ENCODE measurements at places on chromosomes 12 and 14.

DNA sequence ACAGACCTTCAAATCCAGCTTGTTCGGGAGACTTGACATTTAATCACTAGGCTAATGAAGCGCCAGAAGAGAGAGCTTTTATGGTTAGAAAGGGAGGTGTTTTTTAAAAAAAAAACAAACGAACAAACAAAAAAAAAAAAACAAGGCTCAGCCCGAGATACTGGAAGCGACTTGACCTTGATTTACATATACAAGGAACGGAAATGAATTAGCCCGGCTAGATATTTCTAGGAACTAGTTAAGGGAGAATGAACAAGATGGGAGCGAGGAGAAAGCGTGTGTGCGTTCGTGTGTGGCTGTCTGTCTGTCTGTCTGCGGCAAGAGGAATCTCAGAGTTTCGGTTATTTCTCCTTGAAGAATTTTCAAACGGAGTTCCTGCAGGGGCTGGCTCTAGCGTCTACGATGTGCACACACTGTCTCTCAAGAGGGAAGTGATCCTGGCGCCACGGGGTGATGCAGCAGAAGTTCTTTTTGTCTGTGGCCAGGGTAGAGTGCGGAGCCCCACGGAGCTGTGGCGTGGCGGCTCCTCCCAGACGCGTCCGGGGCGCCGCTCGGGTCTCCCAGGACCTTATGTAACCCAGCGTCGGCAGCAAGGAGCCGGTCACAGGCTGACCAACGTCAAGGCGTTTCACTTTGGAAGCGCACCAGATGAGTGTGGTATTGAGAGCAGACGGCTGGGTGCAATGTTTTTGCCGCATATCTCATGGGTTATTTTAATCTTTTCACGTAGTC lies 18.8 kb downstream of the SOCS2 start:
- peak; percentile 32 for DNase-seq

- no peak for DNase-seq
Observed at GRCh38 chr14:76088771-76089571, 62.8 kb upstream of the GPATCH2L start.

DNA sequence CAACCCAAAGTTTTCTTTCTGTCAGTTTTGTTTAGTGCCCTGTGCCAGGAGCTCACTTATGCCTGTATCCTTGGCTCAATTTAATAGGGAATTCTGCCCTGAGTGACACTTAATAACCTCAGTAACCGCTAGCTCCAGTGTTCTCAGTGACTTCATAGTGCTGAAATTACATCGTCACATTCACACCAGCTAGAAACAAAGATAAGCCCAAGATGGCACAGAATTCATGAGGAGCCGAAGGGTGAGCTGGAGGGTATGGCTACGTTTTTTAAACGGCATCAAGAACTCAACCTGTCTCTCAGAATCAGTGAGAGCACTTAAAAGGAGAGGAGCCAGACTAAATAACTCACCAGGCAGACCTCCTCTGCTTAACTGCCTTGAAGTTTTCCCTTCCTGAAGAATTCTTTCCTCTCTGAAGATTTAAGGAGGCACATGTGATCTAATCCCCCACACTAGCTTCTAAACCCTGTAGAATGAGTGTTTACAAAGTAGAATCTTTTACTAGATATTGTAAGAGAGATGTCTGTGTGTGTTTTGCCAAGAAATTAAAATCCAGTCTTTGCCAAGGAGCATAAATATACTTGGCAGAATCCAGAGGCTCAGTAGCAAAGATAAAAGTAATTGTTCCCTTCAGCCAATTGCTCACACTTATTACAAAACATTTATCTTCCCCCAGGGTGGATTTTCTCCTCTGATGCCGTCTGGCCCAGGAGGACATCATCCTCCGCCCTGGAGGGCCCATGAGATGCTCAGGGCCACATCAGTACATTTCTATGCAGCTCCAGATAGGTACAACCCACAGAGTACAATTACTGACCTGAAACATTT lies 37.3 kb downstream of the PTGER2 start:
- DNase-seq: peak; percentile 33

DNA sequence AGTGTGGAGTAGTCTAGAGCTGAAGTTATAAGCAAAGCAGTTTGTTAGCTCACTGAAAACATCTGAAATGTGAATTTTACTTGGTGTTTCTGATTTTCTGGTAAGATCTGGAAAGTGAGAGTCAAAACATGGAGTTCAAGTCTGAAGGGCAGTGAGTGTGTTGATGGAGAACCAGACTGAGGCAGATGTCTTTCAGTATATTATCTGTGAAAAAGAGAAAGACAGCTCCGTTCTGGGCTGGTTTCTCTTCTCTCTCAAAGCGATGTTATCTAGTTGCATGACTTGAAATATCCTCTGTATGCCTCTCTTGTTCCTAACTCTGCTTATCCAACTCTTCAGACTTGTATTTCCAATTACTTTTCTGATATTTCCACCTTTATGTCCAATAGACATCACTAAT lies 381.9 kb upstream of the RGS6 start:
- no peak for DNase-seq

DNA sequence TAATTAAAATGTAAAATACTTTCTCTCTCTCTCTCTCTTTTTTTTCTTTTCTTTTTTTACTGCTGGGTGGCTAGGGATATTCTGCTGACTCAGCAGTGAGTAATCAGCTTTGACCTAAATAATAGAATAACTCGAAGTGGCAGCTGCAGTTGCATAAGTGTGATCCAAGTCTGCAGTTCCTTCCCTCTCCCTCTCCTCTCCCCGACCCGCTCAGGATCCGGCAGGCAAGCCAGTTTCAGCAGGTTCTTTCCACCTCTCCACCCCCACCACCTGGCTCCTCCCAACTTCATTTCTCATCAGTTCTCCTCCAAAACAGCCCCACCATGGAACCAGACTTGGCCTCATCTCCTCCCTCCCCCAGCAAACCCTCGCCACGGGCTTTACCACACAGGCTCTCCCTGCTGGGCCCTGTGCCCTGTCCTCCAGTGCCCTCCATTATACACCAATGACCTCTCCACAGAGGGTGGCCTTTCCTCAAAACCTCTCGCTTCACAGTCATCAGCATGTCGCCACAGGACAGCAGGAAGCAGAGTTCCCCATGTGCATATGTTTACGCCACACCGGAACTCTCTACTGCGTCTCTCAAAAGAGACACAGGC lies 22.4 kb downstream of the SLC7A8 start:
- DNase-seq: no peak

DNA sequence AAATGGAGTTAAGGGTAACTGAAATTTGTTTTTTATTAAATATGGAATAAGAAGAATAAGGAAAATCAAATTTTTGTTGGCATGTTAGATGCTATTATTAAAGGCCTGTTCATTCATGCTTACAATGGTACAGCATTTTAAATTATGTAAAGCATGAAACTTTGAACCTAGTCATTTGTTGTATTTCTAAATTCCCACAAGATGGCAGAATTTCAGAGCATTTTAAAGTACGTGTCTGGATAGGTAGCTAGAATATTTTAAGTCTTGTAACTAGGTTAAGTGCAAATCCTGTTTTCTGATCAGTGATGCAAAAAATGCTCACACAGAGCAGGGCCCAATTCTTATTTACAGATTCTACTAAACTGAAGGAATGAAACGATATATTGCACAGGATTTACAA lies 585.6 kb upstream of the MIS18BP1 start:
- no peak for DNase-seq

DNA sequence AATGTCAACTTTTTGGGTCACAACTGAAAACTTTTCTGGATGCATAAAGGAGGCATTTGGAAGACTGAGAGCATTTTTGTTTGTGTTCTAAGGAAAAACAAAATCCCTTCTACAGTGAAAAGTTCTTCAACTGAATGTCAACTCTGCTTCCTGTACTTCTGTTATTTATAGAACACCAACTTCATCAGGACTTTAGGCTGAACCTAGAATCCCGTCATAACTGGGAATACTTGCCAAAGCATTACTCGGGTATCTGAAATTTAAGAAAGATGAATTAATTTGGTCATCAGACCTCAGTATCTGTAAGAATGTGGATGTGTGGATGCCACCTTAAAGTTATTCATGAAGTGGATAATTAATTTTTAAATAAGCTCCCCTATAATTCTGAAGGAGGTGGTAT lies 73.2 kb downstream of the FERMT2 start:
- DNase-seq: no peak

GRCh38 chr12:129839679-129840078 lies 64.1 kb downstream of the TMEM132D start:
- DNase-seq: no peak

- DNase-seq: no peak
Observed at GRCh38 chr12:113203852-113204760, 17.2 kb upstream of the TPCN1 start.

GRCh38 chr12:10849425-10849878 lies at the start of gene PRR4:
TSS of gene PRR4 (minus strand) at chr12:10849475. CDS start at chr12:10849437, 38 bp downstream.
- no peak for DNase-seq

DNA sequence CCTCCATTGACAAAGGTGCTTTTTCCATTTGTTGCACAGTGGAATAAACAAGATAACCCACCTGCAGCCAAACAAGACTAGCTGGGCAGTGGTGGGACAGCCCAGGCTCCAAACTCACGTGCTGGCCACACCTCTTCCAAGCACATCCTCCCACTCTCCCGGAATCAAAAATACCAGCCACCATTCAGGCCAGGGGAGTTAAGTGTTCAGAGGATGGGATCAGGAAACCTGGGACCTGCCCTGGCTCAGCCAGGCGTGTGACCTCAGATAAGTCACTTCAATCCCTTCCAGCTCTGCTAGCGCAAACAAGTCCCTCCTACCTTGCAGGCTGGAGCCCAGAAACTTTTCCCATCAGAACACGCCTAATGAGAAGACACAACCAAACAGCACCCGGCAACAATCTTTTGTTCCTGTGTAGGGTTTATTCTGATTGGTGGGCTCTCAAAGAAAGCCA lies 43.3 kb downstream of the ACTN1 start:
- DNase-seq: no peak

DNA sequence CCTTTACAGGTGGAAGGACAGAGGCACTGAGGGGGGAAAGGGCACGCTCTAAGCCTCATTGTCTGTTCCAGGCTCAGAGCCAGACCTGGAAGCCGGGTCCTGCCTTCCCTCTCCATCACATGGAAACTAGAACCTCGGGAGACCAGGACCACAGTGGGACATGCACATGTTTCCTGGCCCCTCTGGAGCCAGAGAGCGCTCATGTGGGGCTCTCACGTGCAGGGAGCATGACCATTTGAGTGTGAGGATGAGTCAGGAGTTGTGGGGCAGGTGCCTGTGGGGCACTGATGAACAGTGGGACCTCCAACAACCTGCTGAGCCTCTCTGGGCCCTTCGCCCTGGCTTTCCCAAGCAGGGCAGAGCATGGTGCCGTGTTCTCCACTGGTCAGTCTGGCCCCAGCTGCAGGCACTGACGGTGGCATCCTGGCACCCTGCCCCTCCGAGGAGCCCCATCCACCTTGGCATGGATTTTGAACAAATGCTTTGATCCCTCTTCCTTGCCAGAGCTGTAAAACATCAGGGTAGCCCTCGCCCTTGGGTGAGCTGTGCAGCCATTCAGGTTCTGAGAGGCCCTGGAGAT lies 100.2 kb downstream of the RIN3 start:
- no peak for DNase-seq

GRCh38 chr12:111850526-111850925 lies 8.5 kb downstream of the MAPKAPK5 start:
- no peak for DNase-seq

GRCh38 chr12:117339104-117339503 lies 22.3 kb downstream of the NOS1 start:
- no peak for DNase-seq

- DNase-seq: peak; percentile 37
Observed at GRCh38 chr14:34713681-34714319, 593 bp downstream of the CFL2 start.

GRCh38 chr12:124390442-124391097 lies 95.7 kb downstream of the RFLNA start:
- no peak for DNase-seq

DNA sequence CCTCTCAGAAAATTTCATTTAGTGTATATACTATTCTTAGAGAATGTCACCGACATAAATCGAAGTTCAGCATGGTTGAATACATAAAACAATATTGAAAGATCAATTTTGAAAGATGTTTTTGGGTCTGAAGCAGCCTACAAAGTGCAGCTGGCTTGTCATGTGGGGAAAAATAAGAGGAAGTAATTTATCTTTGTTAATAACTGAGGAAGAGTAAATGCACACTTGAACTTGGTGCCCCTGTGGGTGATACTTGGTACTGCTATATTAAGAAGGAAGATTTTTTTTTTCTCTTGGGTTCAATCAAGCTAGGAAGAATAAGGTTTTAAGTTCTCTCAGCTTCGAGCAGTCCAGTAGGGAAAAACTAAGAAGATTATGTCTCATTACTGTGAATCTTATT lies 661.3 kb downstream of the RPL10L start:
- DNase-seq: no peak

- DNase-seq: no peak
Observed at GRCh38 chr12:91316161-91316906, 133.7 kb upstream of the DCN start.

DNA sequence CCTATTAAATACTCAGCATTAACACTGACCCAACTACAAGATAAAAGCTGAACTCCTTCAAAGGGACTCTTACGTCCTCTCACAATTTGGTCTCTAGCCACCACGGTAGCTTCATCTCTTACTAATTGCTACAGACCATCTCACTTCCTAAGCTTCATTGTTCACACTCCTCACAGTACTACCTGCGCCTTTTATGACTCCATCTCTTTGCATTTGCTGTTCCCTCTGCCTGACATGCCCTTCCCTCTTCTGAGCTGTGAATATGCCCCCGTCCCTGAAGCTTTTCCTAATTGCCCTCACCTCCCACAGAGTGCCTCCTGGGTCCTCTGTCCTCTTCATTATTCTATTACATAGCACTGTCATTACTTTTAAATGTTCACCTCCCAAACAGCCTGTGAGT lies 2.5 kb downstream of the EEA1 start:
- DNase-seq: no peak

DNA sequence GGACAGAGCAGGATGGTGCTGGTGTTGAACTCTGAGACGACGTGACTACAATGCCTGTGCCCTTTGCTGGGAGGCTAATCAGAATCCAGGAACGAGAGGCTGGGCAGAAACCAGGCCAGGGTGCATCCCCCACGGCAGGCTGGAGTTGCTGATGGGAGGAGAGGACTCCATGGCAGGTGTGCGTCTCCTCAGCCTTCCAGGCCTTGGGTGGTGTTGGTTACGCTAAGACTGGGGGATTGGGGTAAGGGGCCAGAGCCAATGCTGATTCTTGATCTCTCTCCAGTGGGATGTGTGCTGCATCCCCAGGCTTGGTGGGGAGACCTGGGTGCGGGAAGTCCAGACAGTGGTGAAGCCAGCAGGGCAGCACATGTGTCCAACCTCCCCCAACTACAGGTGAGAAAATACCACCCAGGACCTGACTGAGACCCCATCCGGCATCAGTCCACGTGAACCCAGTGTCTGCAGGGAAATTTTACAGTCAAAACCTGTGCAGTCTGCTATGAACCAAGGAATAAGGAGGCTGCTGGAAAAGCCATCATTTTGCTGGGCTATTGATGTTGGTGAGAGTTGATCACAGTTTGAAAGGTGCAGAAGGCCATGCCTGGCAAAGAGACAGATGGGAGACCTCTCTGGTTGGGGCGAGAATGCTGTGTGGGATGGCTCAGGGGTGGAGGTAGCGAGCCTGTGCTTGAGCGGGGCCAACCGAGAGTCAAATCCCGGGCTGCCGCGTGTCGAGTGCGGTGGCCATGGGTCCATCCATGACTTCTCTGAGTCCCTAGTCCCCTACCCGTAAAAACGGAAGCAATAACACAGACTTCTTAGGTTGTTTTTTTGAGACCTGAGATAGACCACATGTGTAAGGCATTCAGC lies 89.8 kb downstream of the NTF3 start:
- DNase-seq: no peak
